ENCODE measurements at places on chromosomes 4 and X.

GRCh38 chr4:182826391-182826790, 90.8 kb downstream of the DCTD start:
- no peak for DNase-seq

- no peak for DNase-seq
Observed at GRCh38 chr4:24845132-24845531, 49.8 kb downstream of the SOD3 start.

DNA sequence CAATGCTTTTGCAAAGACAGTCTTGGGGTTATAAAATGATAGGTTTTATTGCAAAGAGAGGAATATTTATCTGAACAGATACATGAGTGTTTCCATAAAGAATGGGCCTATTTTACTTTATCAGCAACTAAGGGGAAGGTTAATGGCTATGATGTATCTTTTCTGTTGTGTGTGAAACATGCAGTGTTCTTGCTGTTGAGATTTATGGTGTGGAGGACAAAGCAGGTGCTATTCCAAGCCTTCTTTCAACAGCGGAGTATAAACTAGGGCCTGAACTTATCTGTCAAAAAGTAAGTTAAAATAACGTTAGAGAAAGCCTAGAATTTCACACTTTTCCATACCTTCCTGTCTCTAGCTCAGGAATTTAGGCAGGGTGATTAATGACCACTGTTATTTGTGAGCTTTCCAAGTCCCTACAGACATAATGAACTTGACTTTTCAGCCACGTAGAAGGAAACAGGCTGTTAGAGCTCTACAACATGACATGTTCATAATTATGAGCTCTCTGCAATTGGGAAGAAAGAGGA, 411.4 kb downstream of the IL1RAPL1 start:
- no peak for DNase-seq

DNA sequence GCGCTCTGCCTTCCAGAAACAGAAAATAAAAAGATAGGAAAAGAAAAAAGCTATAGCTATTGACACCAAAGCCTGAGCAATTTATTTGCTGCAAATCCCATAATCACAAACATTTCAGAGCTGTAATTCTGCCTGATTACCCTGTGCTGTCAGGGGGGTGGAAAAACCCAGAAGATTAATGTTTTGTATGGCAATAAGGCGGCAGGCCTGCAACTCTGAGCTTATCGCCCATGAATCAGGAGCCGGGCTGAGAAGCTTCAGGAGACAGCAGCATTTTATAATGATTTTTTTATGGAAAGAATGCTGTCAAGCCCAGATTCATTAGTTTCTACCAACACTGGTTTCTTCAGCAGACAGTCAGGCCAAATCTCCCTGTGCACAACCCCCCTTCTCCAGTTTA, 82.6 kb upstream of the TMEM164 start:
- DNase-seq: no peak

DNA sequence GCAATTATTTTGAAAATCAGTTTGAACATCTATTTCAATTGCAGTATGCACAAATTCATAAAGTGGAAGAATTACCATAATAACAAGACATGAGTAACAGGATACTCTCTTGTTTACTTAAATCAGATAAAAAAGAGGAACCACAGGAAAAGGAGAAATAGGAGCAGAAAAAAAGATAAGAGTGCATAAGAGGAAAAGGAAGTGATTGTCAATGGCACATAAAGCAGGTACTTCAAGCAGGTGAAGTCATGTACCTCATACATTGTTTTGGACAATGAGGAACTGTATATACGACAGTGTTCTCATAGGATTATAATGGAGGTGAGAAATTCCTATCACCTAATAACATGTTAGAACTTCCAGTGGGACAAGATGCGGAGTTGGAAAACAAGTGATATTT, 334.5 kb upstream of the PCDH7 start:
- no peak for DNase-seq

- DNase-seq: no peak
Observed at GRCh38 chrX:112521676-112522075, 158.1 kb downstream of the LHFPL1 start.

DNA sequence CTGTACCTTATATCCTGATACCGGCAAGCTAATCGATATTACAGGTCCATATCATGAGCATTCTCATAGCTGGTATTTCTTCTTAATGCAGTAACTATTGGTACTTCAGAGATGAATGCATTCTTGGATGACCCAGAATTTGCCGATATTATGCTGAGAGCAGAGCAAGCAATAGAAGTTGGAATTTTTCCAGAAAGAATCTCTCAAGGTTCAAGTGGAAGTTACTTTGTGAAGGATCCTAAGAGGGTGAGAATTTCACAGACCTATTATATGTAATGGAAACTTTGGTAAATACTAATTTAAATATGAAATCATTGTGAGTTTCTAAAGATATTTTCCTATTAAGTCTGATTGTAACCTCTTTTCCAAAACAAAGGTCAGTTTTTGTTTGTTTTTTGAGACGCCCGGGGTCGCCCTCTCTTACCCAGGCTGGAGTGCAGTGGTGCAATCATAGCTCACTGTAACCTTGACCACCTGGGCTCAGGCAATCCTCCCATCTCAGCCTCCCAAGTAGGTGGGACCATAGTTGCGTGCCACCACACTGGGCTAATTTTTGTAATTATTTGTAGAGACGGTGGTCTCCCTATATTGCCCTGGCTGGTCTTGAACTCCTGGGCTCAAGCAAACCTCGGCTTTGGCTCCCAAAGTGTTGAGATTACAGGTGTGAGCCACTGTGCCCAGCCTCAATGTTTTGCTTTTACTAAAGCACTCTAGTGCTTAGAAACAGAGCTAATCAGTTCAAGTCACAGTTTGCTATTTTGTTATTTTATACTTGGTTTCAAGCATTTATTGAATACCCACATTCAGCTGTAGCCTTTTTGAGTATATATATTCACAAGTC, 18.6 kb downstream of the PI4K2B start:
- DNase-seq: no peak
